ENCODE measurements at places on chromosomes 2 and 18. TPM values are rescaled to one million over a fixed set of nuclear protein-coding genes. Genes with fewer than 3 reads are reported as not detected.

NAB1 gene
- total RNA-seq, result 77.1 TPM

- no peak for DNase-seq
Observed at GRCh38 chr2:1047485-1047884, 96.8 kb downstream of the SNTG2 start.

- DNase-seq, result peak; percentile 70
Observed at GRCh38 chr2:26561918-26562810, 79.0 kb downstream of the CIB4 start.

GRCh38 chr18:59566533-59566971 is 130.7 kb downstream of the CCBE1 start:
- no peak for DNase-seq

DNA sequence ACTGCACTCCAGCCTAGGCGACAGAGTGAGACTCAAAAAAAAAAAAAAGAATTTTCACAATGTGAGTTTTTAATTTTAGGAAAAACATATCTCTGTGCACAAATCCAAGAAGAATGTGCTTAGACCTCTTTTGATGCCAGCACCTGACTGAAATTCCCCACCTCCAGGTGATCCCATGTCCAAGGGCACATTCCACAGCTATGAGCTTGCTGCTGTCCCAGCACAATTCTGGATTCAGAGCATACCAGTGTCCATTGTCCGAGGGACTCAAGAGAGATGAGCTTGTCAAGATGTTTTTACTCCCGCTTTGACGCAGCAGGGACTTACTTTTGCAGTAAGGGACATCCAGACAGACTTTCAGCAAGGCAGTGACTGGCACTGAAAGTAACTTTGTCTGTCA is 489.1 kb upstream of the ACVR2A start:
- DNase-seq, result no peak

DNA sequence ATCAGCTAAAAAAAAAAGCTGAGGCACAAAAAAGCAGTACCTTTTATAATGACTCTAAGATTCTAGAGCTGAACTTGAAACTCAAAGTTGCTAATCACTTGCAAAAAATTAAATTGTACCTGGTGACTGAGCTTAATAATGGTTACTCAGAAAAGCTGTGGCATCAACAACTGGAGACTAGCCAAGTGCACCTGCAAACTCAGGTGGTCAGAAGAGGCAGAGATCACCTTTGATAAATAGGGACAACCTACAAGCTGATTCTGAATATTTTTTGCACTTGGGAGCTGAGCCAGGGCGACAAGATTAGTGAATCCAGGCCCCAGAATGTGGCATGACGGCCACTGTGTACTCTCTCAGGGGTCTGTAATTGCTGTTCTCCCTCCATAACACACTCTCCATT is 3.0 kb downstream of the ABHD3 start:
- DNase-seq, result no peak
